ENCODE measurements at places on chromosomes 13 and 19.

DNA sequence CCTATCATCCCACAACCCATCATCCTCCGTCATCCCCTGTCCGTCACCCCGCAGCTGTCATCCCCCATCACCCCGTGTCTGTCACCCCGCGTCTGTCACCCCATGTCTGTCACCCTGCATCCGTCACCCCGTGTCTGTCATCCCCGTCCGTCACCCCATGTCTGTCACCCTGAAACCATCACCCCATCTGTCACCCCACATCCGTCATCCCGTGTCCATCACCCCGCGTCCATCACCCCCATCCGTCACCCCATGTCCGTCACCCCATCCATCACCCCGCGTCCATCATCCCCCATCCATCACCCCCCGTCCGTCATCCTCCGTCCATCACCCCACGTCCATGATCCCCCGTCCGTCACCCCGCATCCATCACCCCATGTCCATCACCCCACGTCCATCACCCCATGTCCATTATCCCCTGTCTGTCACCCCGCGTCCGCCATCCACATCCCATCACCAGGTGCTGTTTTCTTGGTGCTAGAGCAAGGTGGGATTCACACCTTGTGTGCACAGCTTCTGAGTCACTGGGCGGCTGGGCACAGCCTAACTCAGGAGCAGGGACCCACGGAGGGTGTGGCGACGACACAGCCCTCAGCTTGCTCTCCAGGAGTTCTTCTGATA lies 24.2 kb downstream of the RASA3 start:
- DNase-seq: no peak

DNA sequence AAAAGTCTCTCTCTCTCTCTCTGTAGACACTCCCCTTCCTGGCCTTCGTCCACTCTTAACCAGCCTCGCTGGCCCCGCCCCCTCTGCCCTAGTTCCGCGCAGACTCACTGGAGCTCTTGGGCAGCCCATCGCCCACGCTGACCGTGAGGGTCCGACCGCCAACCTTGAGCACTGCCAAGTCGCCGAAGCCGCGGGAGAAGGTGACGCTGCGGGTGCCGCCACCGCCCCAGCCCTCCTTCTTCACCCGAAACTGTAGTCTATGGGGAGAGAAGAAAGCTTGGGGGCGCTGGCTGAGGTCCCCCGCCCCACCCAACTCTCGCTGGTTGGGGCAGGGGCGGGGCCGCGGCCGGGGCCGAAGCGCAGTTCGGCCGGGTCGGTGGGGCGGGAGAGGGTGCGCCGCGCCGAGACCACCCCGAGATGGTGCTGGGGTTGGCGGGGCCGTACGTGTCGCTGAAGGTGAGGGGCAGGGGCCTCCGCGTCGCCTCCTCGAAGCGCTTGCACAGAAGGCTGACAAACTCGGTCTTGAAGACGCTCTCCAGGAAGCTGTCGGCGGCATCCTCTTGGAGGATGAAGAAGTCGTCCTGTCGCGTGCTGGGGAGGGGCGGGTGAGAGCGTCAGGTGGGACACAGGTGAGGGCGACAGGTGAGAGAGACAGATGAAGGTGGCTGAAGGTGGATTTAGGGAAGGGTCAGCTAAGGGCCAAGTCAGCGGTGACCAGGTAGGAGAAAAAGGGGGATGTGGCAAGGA lies 12.6 kb upstream of the ZNF414 start:
- DNase-seq: no peak

- DNase-seq: no peak
These were observed 55.7 kb downstream of the KLF2 start for GRCh38 chr19:16380314-16380695.

DNA sequence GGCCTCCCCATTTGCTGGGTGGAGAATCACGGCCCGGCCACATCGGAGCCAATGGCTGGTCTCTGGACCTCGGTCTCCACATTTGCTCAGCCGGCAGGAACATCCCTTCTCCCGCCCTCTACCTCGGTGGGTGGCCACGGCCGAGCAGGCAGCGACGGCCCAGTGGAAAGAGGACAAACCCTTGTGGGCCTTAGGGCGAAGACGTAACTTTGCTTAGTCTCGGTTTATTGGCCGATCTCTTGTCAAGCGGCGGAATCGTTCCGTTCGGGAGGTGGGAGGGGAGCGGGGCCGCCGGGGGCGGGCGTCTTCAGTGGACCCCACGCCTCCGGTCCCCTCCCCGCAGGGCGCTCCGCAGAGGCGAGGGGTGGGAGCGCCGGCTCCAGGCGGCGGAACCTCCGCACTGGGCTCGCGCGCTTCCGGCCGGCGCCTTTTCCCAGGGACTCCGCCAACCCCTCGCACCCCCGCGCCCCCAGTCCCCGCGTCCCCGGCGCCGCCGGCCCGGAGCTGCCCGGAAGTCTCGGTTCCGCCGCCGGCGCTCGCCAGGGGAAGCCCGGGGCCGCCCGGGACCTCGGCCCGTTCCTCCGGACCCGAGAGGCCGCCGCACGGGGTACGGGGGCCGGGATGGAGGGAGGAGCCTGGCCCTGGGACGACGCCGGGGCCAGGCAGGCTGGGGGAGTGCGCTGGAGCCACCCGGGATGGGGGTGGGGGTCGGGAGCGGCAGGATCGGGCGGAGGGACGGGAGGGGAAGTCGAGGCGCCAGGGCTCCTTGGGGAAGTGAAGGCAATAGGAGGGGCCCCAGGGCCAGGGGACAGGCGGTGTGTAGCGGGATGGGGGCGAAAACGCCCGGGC lies at the start of gene ZNF580:
Gene ZNF580, plus strand, starts transcription at position 426 of the 849 bp plus-strand sequence. CDS start 1,507 bp downstream, outside the sequence.
- no peak for DNase-seq

- DNase-seq: no peak
These were observed 191.9 kb downstream of the COG6 start for GRCh38 chr13:39847336-39847735.

- no peak for DNase-seq
These were observed 105.6 kb upstream of the SERP2 start for GRCh38 chr13:44267980-44268379.

All from activated T-cell treated with anti-CD3 and anti-CD28 coated beads for 1 hour (primary cell).